ENCODE measurements at places on chromosomes 4 and X. TPM values are rescaled to one million over a fixed set of nuclear protein-coding genes. Genes with fewer than 3 reads are reported as not detected.

- no peak for DNase-seq
Measured at GRCh38 chr4:173181848-173182247, 13.2 kb downstream of the GALNT7 start.

The HERC5 gene
- total RNA-seq, result 4.1 TPM

The KLB gene
- 0.16 TPM for total RNA-seq

DNA sequence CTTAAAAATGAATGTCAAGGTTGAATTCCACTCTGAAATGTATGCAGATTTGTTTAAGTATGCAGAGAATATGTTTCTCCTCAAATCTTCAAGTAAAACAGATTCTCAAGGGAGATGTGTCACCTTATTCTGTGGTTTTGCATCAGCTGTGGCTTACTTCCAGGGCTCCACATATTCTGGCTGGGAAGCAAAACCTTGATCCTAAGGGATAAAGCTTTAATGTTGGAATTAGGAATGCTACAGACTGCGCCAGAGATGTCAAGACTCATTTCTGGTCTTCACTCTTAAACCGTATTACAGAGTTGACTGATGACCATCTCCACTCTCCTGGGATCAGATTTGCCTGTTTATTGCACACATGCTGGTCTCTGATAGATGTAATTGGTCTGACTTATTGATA, 143.9 kb upstream of the DIPK2B start:
- DNase-seq, result no peak

DNA sequence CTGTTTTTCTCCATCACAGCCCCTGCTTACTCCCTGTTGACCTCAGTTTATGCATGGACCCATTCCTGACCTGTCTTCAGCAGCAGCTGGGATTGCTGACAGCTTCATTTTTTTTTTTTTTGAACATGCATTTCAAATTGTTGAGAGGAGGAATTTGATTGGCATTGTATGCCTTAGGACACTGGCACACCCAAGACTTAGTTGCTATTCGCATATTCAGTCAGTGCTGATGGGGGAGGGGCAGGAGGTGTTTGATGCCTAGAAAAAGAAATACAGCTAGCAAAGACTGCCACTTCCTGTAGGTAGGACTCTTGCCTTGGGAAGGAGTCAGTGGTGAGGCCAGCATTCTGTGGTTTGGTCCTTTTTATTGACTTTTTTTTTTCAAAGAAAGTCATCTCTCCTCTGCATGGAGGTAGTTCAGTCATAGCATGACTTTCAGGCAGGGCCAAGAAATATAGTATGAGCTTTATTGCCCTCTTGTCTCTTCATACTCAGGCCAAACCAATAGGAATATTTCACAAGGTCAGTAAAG, 33.6 kb upstream of the XK start:
- no peak for DNase-seq

GRCh38 chrX:126448681-126449080, 103.9 kb downstream of the DCAF12L1 start:
- no peak for DNase-seq

The FGD1 gene
- total RNA-seq, result 14.5 TPM

The PDE5A gene
- total RNA-seq, result 8.7 TPM

DNA sequence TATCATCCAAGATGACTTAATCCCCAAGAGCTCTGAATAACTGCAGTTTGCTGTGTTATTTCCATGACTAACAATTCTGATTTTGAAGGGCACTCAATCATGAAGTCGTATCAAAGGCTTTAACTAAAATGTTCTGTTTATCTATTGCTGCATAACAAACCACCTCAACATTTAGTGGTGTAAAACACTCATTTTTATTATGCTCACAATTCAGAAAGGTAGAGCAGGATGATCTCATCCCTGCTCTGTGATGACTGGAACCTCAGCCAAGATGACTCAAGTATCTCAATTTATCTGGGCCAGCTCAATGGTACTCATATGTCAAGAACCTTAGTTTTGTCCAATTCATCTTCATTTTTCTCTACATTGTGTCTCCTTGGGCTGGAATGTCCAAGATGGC, 451.1 kb downstream of the PPARGC1A start:
- DNase-seq, result no peak

GRCh38 chrX:123230798-123231197, 46.7 kb downstream of the GRIA3 start:
- no peak for DNase-seq

The REPS2 gene
- 82.6 TPM for total RNA-seq

DNA sequence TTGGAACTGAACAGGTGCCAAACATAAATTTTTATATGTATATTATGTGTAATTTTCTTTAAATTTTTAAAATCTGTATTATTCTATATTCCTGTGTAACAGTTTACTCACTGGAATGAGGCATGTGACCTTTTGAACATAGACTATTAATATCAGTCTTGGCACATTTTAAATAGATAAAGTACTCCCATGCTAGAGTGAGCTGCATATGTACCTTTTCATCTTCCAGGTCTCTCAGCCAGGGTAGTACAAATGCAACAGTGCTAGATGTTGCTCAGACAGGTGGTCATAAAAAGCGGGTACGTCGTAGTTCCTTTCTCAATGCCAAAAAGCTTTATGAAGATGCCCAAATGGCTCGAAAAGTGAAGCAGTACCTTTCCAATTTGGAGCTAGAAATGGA, 242.0 kb downstream of the RAPGEF2 start:
- DNase-seq, result no peak

- no peak for DNase-seq
Measured at GRCh38 chr4:150943818-150944217, 71.3 kb downstream of the LRBA start.

- DNase-seq, result no peak
Measured at GRCh38 chrX:40152741-40153344, 55.1 kb upstream of the BCOR start.

GRCh38 chr4:142126890-142127497, 490.6 kb downstream of the IL15 start:
- peak; percentile 23 for DNase-seq

DNA sequence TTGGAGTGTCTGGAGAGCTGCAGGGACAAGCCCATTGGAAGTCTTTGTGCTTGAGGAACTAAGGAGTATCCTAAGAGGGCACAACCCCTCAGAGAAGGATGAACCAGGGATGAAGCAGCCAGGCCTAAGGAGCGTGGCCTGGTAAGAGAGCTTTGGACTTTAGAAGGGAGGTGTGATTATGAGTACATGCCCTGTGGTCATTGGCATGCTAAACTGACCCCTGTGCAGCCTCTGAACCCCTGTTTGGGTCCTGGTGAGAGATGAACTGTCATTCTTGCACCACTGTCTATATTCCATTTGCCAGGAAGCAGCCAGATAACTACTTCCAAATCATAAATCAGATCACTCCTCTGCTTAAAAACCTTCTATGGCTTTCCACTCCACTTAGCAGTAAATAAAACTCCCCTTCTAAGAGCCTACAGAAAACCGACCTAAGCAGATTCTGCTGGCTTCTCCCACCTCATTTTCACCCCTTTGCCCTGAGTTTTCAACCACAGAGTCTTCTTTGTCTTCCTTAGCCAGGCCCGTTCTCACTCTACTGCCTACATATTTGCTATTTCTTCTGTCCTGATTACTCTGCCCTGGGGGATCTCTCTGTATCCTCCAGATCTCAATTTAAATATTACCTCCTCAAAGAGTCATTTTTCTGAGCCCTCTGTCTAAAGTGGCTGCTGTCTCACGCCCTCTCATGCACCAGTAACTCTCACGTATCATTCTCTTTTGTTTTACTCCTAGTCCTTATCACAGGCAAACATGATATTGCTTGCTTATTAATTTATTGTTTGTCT, 56.7 kb downstream of the MID1IP1 start:
- DNase-seq, result no peak

GRCh38 chrX:134679221-134679620, 20.9 kb upstream of the PLAC1 start:
- no peak for DNase-seq

- DNase-seq, result no peak
Measured at GRCh38 chr4:88854481-88854880, 156.9 kb upstream of the NAP1L5 start.

Measured in dorsolateral prefrontal cortex (tissue), 122 donors.